Stimulated activated CD4-positive, alpha-beta T cell treated with anti-CD3 and anti-CD28 coated beads, Interleukin-15, amount 100 ng/mL, for 1 hour (primary cell): ENCODE measurements at places on chromosomes 1 and 21.

DNA sequence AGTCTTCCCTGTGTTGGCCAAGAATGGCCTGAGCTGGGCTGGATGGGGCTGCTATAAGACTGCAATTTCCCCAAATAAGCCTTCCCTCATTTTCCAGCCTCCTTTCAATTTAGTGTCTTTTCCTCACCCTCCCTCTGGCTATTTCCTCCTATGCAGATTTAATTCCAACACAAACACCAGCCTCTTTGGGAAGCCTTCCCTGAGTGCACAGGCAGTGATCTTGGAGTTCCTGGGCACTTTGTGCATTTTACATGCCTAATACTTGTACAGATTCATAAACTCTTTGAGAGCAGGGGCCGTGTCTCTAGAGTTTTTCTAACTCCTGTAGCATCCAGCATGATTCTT lies 91.1 kb upstream of the TLR5 start:
- no peak for DNase-seq

GRCh38 chr1:205585835-205586785 lies 45.7 kb downstream of the ELK4 start:
- no peak for DNase-seq

- DNase-seq: no peak
Observed at GRCh38 chr1:85363521-85363920, 87.1 kb upstream of the BCL10 start.

GRCh38 chr1:205326812-205327466 lies 5.4 kb upstream of the NUAK2 start:
- no peak for DNase-seq

DNA sequence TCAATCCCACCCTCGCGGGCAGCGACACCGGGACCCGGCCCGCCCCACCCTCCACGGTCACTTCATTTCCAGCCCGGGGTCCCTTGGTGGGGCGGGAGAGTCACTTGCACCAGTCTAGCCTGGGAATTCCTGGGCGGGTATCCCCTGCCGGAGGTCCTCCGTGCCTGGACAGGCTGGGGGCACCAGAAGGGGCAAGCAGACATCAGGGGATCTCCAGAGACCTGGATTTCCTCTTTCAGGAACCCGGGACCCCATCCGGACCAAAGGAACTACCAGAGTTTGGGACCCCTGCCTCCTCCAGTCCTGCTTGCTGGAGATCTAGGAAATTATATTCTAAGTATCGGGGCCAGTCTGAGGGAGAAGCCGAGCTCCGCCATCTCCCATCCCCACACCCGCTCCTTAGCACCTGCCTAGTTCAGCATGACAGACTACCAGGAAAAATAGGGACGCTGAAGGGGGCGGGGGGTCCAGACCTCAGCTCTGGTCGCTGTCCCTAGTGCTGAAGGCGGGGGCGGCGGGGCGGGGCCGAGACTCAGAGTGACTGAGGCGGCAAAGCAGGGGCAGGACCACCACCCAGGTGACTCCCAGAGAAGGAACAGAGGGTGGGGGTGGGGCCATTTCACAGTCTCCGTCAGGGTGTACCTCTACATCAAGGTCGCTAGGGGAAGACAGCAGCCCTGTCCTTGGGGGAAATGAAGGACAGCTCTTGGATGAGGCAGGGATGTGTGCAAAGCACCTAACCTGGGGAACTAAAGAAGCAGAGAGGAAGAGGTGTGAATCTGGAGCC lies 832 bp downstream of the HCN3 start:
- DNase-seq: peak; percentile 48

- DNase-seq: no peak
Observed at GRCh38 chr1:7103361-7103782, 318.1 kb downstream of the CAMTA1 start.

- DNase-seq: no peak
Observed at GRCh38 chr1:230186003-230186863, 119.2 kb downstream of the GALNT2 start.

GRCh38 chr1:212401838-212402582 lies 12.7 kb downstream of the PACC1 start:
- DNase-seq: no peak

DNA sequence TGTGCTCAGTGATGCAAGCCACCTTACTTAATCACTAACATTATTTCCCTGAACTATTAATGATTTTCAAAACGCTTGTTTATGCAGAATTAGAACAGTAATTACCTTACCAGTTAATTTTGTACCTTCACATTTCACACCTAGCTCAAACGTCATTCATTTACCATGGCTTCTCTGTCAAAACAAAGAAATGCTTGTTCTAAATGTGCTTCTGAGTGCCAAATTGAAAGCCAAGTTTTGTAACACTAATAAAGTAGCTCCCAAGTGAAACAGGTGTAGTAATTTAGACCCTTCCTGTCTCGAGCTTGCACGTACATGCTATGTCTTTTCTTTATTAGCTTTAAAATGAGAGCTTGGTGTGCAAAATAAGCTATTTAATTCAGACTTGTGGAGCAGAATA lies 533.7 kb upstream of the PKN2 start:
- DNase-seq: no peak

DNA sequence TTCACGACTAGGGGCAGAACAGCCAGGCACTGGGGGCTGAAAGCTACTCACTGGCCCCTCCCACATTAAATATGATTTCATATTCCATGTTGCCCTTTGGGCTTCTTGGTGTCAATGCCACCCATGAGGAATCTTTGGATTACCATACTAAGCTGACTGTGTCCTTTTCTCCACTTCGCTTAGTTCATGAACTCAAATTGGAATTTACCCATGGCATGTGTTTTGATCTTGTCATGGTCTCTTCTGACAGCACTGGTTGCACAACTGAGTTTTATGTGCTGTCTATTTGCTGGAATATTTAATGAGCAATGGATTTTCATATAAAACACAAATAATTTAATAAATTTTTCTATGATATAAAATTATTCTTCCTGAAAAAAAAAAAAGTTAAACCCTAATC lies 59.2 kb downstream of the SERBP1 start:
- no peak for DNase-seq

- DNase-seq: no peak
Observed at GRCh38 chr1:162315673-162316072, 61.0 kb downstream of the SPATA46 start.

DNA sequence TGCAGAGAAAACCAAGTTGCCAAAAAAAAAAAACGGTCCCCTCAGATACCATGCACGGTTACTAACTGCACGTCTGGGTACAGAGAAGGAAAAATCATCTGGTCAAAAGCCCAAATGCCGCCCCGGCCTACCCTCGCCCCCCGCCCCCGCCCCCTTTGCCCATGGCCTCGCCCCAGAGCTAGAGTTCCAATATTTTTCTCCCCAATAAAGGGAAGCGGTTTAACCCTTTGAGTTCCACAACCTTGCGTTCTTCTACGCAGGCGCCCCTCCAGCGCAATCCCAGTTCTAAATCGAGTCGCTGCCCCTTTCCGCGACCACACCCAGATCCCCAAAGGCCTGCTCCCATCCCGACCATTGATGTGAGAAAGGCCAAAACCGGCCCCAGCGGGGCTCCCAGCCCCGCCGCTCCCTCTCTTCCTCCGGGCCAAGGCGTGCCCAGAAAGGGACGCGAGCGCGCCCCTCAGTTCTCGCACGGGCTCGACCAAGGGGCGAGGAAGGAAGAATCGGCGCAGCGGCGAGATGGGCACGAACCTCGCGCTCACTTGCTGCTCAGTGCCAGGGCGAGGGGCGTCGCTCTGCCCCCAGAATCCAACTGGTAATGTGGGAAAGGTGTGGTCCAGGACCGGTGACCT lies 797 bp downstream of the WDR47 start:
- peak; percentile 1 for DNase-seq

DNA sequence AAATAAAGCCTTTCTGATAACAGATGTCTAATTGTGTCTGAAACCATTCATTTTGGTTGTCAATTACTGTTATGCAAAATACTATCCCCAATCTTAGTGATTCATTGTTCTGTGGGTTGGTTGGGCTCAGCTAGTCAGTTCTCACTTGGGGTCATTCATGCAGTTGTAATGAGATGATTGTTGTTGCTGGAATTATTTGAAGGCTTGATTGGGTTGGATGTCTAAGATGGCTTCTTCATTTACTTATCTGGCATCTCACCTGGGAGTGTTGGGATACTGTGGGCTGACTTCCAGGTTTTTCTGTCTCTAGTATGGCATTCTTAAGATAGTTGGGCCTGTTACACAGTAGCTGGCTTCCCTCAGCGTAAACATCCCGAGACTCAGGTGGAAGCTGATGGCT lies 217.8 kb upstream of the B3GALT2 start:
- DNase-seq: no peak

DNA sequence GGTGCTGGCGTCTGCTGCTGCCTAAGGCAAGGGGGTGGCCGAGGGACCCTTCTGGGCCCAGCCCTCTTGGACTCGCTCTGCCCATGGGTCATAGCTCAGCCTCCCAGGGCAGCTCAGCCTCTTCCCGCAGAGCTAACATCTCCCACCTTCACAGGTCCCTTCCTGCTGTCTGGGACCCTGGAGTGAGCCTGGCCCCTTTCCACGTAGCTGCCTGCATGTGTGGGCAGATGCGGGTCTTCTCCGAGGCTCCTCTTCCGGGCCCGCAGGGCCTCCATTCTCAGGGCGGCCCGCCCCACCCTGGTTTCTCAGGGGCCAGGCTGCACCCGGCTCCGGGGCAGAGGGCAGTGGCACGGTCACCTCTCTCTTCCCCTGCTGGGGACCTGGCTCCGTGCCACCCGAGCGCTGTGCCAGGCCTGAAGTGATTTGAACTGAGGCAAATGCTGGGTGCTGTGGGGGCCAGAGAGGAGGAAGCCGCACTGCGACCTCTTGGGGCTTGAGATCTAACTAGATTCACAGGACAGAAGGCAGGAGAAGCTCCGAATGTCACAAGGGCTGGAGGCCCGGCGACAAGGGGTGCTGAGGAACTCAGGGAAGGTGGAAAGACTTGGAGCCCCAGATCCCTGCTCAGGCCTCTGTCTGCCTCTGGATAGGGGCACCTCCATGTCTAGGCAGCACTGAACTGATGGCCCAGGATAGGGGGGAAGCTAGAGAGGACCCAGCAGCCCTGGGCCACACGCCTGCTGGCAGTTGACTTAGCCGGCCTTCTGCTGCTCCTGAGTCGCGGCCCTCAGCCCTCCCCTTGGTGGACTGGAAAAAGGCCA lies 40.7 kb downstream of the COQ8A start:
- DNase-seq: no peak
